ENCODE measurements at places on chromosomes 16 and 17.

DNA sequence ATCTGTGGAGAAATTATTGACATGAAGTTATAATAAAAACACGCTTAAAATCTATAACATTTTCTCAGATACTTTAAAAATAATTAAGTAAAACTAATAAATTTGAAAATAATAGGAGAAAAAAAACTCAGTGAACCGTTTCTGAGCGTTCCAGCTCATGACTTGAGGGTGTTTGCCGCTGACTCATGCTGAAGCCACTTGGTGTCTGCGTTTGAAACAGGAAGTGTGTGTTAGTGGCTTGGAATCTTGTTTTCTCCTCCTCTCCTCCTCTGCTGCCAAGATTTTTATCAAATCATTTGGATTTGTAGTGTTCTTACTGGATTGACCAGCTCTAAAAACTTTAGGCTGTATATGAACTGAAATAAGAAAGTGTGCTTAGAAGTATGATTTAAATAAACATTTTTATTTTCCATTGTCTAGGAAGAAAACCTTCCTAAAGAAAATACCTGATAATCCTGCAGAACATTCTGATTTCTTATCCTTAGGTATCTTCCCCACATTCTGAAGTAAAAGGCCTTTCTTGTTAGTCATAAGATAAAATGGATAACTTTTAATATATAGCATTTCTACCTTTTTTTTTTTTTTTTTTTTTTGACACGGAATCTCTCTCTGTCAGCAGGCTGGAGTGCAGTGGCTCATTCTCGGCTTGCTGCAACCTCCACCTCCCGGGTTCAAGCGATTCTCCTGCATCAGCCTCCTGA, 30.8 kb downstream of the USP10 start:
- no peak for DNase-seq

DNA sequence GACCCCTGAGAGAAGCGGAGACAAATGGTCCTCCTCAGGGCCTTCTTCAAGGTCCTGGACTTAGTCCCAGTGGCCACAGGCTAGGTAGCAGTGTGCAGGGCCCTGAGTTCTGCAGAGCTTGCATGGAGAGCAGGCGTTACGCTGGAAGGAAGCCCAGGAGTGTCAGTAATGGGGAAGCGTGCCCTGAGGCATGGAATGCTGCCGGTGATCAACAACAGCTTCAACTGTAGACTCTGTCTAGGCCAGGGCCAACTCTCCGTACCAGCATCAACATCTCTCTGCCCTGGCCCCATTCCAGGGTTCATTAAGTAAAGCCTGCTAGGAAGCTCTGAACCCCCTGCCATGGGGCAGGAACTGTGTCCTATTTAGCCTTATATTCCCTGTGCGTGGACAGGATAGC, 568 bp upstream of the TNK1 start:
- DNase-seq: no peak

DNA sequence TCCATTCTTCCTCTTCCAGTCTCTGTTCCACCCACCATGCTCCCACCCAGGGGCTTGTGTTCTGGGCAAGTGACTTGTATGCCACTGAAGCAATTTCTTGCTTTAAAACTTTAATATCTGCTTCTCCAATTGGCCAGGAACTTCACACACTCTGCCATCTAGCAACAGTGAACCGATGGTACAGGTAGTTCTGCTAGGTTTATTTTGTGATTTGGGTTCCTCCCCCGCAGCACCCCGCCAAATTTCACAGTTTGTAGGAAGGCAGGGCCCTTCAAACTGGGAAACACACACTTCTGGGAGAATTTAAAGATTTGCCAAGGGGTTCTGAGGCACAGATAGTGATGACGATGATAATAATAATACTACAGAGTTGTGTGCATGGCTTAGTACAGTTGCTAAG, 3.3 kb downstream of the ARSG start:
- DNase-seq: no peak

GRCh38 chr17:18005496-18005895, 32.8 kb downstream of the DRC3 start:
- DNase-seq: no peak

DNA sequence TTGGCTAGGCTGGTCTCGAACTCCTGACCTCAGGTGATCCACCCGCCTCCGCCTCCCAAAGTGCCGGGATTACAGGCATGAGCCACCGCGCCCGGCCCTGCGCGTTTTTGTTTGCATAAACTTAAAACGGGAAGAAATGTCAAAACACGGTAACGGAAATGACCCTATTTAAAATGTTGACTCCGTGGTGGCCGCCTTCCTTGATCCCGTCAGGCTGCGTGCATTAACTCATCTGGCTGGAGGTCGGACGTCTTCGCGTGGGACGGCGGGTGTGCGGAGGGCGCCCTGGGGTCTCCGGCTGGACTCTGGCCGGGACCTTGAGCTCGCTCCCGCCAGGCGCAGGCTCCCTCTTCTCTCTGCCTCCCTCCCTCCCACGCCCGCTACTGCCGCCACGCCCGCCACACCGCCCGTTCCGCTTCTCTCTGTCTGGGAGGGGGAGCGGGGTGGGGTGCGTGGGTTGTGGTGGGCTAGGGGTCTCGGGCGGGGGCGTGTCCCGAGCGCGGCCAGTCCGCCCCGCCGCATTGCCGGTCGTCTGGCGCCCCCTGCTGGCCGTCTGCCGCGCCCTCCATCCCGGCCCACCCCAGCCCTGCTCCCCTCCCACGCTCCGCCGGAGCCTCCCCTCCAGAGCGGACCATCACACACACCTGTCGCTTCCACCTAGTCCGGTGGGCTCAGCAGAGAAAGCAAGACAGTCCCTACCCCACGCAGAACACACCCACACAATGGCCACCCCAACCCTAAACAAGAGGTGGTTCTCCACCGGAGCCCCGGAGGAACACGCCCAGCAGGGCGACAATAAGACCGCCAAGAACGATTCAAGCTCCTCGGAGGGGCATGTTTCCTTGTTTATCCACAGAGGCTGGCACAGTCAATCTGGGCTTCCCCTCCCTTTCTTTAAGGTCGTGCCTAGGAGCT, 1.2 kb upstream of the CCDC42 start:
- DNase-seq: peak; percentile 69

DNA sequence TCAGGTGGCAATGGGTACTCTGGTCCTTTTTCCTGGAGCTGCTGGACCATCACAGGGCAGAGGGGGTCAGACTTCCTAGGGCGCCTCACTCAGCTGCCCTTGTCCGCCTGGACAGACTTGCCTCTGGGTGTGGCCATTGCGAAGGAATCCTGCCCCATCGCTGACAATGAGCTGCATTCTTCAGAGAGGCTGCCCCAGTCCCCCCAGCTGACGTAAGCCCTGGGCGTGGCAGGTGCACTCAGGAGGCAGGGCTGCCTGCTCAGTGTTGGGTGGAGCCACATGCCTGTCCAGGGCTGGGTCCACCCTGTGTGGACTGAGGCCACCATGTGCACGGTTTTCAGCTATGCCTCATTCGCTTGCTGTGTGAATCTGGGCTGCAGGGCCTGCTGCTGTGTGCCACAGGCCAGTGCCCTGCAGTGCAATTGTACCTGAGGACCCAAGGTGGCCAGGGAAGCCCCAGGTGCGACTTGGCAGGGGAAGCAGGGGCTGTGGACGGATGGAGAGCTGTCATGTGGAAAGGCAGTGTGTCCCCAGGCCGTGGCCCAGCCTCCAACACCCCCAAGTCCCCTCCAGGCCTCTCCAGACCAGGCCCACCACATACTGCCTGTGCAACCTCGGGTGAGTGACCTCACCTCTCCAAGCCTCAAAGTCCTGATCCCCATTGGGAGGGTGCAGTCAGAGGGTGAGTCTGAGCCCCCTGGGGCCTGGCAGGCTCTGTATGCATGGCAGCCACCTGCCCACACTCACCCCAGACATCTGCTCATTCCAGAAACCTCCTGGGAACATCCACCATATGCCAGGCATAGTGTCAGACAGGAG, 14.0 kb upstream of the MPRIP start:
- no peak for DNase-seq

DNA sequence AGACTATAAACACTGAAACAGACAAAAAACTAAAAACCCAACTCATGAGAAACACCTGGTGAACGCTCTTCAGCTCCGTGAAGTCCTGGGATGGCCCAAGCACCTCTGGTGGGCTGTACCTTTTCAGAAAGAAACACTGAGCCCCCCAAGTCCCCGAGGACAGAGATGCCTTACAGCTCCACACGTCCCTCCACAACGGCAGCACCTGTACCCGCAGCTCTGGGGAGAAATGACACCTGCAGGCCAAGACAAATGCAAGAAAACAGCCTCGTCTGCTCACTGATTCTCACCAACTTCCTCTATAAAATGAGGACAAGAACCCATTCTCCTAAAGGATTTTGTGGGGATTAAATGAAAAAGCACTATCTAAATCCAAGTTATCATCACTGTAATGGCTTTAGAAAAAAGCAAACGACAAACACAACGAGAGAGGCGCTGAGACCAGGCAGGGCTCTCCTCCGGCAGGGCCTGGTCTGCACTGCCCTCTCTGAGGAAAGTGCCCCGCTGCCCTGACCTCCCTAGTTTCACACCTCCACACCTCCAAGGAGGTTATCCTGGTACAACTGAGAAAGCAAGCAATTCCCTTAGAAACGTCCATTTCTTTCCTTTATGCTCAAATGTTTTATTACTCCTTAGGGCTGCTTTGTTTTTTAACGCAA, 114.9 kb downstream of the ZNF778 start:
- no peak for DNase-seq

DNA sequence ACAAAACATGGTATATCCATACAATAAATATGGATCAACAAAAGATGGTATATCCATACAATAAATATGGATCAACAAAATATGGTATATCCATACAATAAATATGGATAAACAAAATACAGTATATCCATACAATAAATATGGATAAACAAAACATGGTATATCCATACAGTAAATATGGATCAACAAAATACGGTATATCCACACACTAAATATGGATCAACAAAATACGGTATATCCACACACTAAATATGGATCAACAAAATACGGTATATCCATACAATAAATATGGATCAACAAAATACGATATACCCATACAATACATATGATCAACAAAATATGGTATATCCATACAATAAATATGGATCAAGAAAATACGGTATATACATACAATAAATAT, 8.1 kb downstream of the METTL16 start:
- DNase-seq: no peak

GRCh38 chr17:67323445-67323844, 42.9 kb downstream of the PSMD12 start:
- DNase-seq: no peak

DNA sequence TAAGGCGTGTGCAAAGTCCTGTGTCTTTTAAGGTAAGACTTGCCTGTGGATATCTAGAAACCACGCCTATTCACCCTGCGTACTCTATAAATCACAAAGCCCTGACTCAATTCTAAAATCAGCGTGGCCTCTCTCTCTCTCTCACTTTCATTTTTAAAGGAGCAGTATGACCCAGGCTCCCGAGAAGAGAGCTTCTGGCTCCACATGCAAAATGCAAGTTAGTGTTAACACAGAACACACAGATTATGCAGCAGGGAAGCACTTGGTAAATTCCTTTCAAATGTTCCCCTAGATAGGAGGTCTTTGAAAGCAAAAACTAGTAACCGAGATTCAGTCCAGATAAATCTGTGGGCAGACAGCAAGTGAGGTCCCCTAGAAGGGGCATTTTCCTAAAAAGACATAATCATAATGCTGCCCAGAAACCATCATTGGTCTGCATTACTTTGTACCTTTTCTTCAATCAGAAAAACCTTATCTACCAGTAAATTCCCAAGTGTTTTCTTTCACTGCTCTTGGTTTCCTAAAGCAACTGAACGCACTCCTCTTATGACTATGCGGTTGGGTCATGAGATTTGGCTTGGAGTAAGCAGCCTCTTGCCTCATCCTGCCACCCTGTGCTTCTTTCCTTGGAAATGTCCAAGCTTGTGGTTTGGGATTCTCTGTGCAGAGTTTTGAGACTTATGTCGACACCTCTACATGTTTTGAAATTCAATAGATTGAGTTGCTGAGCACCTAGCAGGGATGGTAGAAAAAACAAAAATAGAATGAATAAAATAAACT, 31.7 kb upstream of the KCNJ2 start:
- DNase-seq: peak; percentile 5

GRCh38 chr17:35515027-35515426, 22.5 kb downstream of the SLFN12L start:
- no peak for DNase-seq

- DNase-seq: no peak
Observed at GRCh38 chr16:54398986-54399385, 112.4 kb upstream of the IRX3 start.

GRCh38 chr17:1007310-1008007, 10.5 kb downstream of the TIMM22 start:
- DNase-seq: no peak

GRCh38 chr17:78974635-78975591, 4.8 kb downstream of the LGALS3BP start:
- no peak for DNase-seq
